ENCODE measurements at places on chromosomes 12 and 14.

GRCh38 chr14:64974563-64974962 lies 2.4 kb upstream of the RAB15 start:
- DNase-seq, result no peak

DNA sequence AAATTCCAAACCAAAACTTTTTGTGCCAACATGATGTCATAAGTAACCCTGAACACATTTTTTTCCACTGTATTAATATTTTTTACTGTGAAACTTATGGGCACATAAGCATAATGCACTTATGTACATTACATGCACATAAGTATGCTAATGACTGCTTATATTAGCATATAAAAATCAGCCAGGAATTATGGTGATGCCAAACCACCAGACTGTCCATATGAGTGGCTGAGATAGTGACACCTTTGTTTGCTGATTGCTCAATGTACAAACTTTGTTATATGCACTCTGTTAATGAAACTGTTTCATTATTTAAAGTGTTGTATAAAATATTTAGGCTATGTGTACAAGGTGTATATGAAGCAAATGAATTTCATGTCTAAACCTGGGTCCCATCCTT lies 32.3 kb downstream of the USP44 start:
- no peak for DNase-seq

DNA sequence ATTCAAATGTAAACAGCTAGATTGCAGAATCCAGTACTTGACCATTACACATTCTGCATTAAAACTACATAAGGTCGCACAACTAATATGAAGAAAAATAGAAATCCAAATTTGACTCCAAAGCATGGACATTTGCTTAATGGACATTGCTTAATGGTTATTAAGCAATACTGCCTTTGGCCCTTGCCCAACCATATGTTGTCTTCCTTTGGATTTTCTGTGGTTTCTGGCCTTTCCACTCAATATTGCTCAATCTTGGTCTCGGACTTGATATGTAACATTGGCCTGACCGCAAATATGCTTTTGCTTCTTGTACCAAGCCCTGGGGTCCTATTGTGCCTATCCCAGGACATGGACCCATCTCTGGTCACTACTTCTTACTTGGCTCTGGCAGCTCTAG lies 67.2 kb downstream of the PTPRR start:
- no peak for DNase-seq

GRCh38 chr12:67531501-67531900 lies 117.0 kb upstream of the DYRK2 start:
- no peak for DNase-seq

Measured in stimulated activated CD4-positive, alpha-beta T cell treated with anti-CD3 and anti-CD28 coated beads, Interleukin-1b, Interleukin-23, amount 100 ng/mL, for 1 hour (primary cell).